Thyroid gland (tissue), 4 donors: ENCODE measurements at places on chromosomes 12 and 14.

GRCh38 chr12:24944601-24944975, 4.3 kb downstream of the BCAT1 start:
- H3K4me1 ChIP-seq: peaks cover 15% of the 10 kb centered on the region
- H3K36me3 ChIP-seq: no peaks in the 10 kb centered on the region
- H3K4me3 ChIP-seq: no peak overlapping the region
- no peak for DNase-seq
- H3K27ac ChIP-seq: no peak overlapping the region

DNA sequence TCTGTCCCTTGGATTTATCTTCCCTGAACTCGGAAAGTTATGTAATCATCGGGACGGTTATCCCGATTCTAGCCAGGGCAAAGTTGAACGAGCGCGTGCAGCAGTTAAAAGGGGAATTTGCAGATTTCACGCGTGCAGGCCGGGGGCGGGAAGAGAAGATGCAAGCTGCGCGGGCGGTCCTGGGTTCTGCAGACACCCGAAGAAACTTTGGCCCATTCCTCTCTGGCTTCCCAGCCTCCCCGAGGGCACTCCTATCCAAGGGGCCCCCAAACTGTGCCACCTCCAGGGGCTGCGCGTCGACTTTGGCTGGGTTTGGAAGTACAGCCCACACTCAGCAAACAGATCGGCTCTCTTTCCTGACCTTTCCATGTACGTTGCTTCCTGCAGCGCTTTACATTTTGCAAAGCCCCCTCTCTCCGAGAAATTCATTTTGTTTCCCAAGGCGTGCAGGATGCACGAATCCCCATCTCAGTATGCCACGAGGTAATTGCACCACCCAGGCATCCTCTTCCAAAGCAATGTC, 941 bp upstream of the PPP1CC start:
- no peaks in the 10 kb centered on the region for H3K36me3 ChIP-seq
- DNase-seq: peak; percentile 25
- no peak overlapping the region for H3K27ac ChIP-seq
- H3K4me1 ChIP-seq: peaks cover 30% of the 10 kb centered on the region
- no peaks in the 10 kb centered on the region for H3K27me3 ChIP-seq
- no peak overlapping the region for H3K4me3 ChIP-seq

GRCh38 chr12:44571006-44571550, 305.0 kb downstream of the NELL2 start:
- DNase-seq: no peak
- H3K4me1 ChIP-seq: peaks cover 17% of the 10 kb centered on the region
- H3K36me3 ChIP-seq: no peaks in the 10 kb centered on the region

GRCh38 chr12:88388566-88389540, 191.4 kb downstream of the KITLG start:
- H3K36me3 ChIP-seq: no peaks in the 10 kb centered on the region
- H3K4me3 ChIP-seq: no peak overlapping the region
- DNase-seq: no peak
- H3K27ac ChIP-seq: no peak overlapping the region

- peak overlapping the region; percentile 57 for H3K27ac ChIP-seq
- no peaks in the 10 kb centered on the region for H3K36me3 ChIP-seq
- H3K4me1 ChIP-seq: peaks cover 21% of the 10 kb centered on the region
- no peaks in the 10 kb centered on the region for H3K27me3 ChIP-seq
- peak; percentile 88 for DNase-seq
These were observed 40.3 kb downstream of the MAP1LC3B2 start for GRCh38 chr12:116599285-116600136.

DNA sequence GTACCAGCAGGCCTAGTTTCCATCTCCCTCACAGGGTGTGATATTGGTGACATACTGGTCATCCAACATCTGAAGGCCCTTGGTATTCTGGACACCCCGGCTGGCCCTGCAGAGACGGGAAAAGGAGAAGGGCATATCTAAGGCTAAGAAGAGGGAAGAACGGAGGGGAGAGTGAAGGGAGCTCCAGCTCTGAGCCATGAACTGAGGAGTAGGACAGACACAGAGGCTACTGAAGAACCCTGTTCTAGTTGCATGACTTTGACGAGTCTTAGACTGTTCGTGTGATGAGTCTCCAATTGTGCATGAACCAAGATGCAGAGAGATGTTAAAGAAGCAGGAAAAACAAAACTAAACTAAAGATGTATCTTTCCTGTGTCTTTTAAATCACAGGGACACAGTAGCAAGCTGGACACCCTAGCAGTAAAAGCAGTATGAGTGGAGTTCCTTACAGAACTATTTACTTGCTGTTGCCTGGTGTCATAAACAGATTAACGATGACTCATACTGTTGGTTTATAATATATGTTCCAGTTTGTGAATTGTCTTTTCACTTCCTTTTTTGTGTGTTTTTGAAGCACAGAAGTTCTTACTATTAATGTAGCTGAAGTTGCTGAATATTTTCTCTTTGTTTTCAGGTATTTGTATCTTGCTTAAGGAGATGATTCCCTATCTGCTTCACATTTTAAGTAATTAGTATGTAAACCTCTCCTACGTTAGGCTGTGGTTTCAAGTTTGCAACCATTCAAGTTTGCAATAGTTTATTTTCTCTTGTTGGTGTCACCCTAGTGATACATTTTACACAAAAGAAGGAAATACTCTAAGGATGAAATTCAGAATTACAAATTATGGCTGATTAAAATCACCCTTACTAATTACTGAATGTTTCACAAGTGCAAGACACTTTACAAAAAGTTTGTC, 15.7 kb downstream of the FAR2 start:
- no peak for DNase-seq
- H3K27ac ChIP-seq: no peak overlapping the region
- no peaks in the 10 kb centered on the region for H3K36me3 ChIP-seq
- H3K4me3 ChIP-seq: no peak overlapping the region
